ENCODE measurements at places on chromosomes 5 and 9.
A peak's percentile ranks its signal among the peaks of the same experiment; 100 is the strongest.

- DNase-seq: no peak
These were observed 172.4 kb downstream of the NTRK2 start for GRCh38 chr9:84841931-84842330.

DNA sequence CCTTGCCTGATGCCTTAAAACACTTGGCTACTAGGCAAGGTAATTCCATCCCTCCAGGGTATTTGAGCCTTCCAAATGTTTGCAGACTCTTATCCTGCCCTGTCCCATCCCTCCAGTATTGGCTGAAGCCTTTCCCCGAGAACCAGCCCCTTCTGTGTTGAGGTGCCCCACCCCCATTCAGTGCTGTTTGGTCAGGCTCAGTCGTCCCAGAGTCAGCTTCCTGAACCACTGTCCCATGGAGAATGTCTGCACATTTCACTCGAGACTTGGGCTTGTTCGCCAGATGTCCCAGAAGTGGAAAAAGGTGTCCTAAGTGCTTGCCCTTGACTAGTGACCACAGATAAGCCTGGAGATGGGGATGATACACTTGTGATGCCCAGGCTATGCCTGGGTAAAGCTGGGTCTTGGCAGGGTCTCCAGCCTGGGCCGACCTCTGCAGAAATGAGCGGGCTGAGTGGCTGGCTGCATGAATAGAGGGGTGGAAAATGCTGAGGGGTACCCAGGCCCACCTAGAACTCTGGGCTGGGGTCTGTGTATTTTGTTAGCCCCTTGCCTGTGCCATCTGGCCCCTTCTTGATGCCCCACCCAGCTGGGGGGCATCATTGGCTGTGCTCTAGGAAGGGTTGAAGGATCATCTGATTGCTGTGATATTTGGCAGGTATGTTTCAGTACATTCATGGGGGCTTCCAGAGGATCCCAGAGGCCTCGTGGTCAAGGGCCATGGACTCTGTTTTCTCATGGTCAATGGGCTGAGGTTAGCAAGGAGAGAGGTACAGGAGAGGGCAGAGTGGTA is 178.4 kb downstream of the MACROH2A1 start:
- no peak for DNase-seq

GRCh38 chr9:19192202-19193028 is 38.1 kb upstream of the DENND4C start:
- DNase-seq: no peak

DNA sequence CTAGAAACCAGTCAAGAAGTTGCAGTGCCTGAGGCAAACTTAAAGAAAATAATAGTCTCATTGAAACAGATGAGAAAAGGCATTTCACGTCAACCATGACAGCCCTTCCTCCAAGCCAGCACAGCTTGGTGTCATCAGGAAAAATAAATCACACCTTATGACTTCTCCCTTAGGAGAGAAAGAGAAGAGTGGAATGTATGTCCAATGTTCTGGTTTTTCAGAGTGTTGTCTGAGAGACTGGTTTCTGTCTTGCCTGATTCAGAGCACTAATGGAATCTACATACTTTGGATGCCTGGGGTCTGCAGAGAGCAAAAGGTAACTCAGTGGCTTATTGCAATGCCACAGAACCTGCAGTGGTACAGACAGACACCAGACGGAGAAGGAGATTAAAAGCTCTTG is 105.5 kb upstream of the PDE4D start:
- DNase-seq: no peak

DNA sequence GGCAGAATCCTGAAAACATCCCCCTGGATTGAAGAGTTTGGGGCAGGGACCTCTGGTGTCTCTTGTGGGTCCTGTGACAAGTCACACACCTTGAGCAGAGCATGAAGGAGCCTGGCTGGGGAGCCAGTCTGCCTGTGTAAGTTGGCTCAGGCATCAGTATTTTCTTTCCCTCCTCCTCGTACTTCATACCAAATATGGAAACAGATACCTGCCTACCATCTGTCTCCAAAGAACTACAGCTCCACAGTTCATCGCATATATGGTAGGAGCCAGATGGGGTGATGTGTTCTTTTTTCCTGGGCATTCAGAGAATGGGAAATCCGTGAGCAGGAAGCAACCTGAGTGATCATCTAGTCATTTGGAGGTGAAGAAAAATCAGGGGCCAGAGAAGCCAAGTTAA is 177.3 kb upstream of the RAD23B start:
- DNase-seq: no peak

DNA sequence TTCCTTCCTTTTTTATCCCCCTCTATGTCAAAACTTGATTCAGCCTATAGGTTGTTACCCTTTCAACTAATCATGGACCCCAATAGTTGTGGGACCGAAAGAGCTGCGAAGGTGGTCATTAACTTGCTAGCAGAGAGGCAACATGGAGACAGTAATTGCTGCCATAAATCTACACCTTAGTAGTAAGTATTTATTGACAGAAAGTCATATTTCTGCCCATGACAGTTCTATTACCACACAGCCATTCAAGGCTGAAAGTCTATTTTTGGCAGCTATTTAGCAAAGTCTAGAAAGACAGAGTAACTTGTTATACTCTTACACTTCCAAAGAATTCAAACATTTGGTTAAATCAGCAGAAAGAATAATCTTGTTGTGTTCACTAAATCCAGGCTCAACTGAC is 236.2 kb downstream of the PRELID2 start:
- no peak for DNase-seq

- no peak for DNase-seq
These were observed 8.2 kb upstream of the AGPAT2 start for GRCh38 chr9:136695435-136695895.

- peak; percentile 22 for DNase-seq
These were observed 124.8 kb upstream of the RAD23B start for GRCh38 chr9:107158321-107158720.

- DNase-seq: no peak
These were observed 10.1 kb downstream of the ISCA1 start for GRCh38 chr9:86272221-86272620.

DNA sequence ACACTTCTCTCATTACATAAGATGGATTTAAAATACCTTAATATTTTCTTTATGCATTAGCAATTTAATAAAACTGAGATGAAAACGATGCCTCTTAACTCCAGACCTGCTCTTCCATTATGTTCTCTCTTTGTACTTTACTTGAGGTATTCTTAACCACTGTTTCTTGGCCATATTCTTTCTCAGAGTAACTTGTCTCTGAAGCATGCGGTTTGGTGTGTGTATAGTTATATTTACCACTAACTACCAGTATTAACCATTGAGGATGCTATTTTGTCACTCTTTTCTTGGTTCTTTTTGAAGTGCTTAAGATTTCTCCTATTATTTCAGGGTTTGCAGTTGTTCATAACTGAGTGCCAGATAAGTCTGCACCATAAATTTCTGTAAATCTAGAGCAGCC is 17.9 kb downstream of the TMEM167A start:
- no peak for DNase-seq

GRCh38 chr9:127545196-127546124 is 66.6 kb upstream of the STXBP1 start:
- no peak for DNase-seq

GRCh38 chr9:90960941-90961340 is 159.3 kb downstream of the SYK start:
- DNase-seq: no peak

- DNase-seq: no peak
These were observed 117.5 kb downstream of the IRX2 start for GRCh38 chr5:2633992-2634391.

DNA sequence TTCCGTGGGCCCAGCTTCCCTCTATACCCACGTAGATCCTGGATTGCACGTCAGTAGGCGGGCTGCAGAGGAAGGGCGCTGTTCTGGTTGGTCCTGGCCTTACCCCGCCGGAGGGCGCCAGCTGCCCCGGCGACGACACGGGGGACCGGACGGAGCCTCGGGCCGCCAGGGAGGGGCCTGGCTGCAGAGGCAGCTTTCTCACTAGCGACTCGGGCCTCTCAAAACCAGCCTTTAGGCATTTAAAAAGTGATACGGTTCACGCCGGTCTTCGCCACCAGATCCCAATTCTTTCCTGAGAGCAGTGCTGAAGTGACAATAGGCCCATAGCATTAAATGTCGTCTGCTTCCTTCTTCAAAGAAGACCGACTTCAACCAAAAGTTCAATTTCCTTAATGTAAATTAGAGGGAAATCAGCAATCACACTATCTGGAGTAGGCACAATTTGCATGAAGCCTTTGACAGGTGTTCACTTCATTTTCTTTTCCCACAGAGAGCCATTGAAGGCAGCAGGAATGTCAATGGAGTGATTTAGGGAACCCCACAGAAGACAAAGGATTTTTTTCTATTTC is 17.6 kb upstream of the UBE2D2 start:
- DNase-seq: no peak

DNA sequence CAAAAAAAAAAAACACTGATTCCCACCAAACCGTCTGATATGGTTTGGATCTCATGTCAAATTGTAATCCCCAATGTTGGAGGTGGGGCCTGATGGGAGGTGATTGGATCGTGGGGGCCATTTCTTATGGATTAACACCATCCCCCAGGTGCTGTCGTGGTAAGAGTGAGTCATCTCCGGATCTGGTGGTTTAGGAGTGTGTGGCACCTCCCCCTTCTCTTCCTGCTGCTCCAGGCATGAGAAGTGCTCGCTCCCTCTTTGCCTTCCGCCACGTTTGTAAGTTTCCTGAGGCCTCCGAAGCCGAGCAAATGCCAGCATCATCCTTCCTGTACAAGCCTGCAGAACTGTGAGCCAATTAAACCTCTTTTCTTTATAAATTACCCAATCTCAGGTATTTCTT is 45.2 kb downstream of the HSD17B3 start:
- peak; percentile 38 for DNase-seq

DNA sequence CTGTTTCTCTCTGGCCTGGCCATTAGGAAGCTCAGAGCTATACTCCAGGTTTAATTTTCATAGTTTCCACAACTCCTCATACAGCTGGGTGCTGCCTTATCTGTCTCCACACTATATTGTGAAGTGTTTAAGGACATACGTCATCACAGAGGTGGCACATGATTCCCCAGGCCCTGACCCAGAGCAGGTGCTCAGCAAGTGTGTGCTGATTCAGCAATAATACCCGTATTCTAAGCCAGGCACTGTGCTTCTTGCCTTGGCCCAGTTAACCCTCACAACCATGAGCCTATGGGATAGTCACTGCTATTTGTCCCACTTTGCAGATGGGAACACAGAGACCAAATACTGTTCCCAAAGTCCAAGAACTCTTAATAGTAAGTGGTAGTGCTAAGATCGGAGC is 93.5 kb upstream of the SMIM23 start:
- DNase-seq: no peak

DNA sequence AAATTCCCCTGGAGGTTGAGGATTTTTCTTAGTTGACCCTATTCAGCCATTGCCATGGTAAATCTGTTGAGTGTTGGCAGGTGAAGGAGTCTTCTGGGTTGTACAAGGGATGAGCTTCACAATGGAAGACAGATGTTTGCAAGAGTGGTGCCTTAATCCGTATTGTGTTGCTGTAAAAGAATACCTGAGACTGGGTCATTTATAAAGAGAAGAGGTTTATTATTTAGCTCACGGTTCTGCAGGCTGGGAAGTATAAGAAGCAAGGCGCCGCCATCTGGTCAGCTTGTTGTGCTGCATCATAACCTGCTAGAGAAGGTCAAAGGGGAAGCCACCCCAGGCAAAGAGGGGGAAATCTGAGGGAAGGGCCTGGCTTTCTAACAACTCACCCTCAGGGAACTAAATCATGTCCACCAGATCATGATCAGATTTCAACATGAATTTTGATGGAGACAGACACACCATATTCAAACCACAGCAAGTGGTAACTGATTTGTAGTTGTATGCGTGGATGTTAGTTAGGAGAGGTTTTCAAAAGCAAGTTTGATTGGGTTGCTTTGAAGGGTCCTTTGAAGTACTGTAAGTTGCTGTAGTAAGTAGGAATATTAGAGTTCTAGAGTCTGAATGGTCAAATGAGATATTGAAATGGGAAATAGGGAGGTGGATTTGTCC is 2.5 kb downstream of the TNPO1 start:
- peak; percentile 56 for DNase-seq

DNA sequence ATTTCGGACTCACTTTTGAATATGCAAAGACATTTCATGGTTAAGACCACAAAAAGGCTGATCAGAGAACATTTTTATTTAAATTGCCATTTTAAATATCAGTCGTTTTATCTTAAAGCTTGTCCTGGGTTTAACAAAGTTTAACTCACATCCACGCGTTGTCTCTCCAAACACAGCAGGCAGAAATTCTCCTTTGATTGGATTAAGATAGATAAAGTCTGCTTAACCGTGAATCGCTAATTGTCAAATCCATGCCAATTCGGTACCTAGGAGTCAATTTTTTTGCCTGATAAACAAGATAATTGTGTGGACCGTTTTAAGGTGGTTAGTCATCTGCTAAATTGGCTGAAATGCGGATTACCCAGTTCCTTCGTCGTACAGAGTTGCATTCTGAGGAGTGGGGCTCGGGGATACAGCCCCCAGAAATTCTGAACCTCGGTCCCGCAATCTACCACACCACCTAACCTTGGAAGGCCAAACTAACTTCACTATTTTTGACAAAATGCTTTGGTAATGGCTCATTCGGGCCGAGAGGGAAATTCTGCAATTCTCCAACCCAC is 665 bp upstream of the BTF3 start:
- DNase-seq: no peak

- DNase-seq: no peak
These were observed 725.0 kb downstream of the TLE1 start for GRCh38 chr9:80964374-80964773.

DNA sequence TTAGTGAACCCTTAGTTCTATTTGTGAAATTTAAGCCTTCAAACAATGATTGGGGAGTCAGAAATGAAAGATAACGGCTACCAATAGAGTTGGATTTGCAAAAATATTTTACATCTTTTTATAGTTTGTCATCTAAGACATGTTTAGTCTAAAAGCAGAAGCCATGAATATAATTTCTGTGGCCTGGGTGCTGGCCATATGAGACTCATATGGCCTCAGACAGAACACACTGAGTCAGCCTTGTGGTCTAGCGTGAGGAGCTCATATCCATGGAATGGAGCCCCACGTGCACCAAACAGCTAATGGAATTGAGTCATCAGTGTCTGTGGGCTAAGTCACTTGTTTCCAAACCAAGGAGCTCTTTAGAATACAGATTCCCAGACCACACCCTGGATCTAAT is 240.7 kb upstream of the NREP start:
- no peak for DNase-seq

- DNase-seq: no peak
These were observed 96.3 kb upstream of the MEF2C start for GRCh38 chr5:88979244-88979643.

DNA sequence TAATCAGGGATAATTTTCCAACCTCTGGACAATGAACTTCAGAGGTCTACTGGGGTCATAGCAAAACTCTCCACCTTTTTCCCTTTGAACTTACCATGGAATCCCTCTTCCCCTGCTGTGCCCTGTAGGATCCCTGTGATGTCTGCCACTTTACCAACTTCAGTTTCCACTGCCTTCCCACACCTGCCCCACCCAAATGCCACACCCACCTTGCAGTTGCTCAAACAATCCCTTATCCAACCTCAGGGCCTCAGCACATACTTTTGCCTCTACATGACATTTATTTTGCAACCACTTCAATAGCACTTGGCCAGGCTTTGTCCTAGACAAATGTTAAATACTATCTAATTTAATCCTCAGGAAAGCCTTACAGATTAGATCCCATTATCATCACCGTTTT is 463.7 kb upstream of the WWC1 start:
- no peak for DNase-seq

GRCh38 chr5:143913008-143913752 is 101.2 kb downstream of the HMHB1 start:
- no peak for DNase-seq
